ENCODE measurements at places on chromosomes 13 and 19.

DNA sequence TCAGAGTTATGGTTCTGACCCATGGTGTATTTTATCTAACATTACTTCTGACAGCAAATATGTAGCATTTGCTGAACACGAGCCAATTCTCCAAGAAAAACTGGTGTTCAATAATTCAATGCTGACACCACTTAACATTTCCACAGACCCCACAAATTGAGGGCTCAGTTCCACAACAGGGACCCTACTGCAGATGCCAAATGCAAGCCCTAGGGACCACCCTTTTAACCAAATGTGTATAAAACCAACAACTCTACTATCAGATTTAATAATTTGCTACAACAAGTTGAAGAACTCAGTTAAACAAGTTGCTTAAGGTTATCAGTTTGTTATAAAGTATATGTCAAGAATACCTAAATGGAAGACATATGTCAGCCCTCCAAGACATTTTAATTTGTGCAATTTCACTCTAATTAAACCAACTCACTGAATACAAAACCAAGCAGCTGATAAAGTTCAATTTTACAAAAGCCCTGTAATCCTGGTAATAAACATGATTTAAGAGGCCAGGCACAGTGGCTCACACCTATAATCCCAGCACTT, 6.7 kb downstream of the ZNF44 start:
- no peak for DNase-seq

DNA sequence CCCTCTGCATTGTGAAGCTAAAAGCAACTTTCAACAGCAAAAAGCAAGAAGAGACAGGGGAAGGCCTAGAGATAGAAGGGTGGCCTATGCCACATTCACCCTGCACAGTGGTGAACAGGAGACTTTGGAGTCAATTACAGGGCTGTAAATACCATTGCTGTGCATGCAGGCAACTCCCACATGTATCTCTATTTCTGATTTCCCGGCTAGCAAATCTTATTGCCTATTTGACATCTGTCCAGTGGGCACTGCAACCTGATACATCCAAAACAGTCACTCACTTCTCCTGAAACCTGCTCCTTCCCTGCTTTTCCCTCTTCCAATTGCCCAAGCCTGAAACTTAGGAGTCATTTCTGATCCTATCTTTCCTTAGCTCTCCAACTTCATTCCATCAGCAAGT, 13.4 kb downstream of the RUBCNL start:
- no peak for DNase-seq

- no peak for DNase-seq
These were observed 5.1 kb upstream of the EPS8L1 start for GRCh38 chr19:55070466-55071128.

- no peak for DNase-seq
These were observed 277.5 kb downstream of the DNAJC15 start for GRCh38 chr13:43300865-43301264.

DNA sequence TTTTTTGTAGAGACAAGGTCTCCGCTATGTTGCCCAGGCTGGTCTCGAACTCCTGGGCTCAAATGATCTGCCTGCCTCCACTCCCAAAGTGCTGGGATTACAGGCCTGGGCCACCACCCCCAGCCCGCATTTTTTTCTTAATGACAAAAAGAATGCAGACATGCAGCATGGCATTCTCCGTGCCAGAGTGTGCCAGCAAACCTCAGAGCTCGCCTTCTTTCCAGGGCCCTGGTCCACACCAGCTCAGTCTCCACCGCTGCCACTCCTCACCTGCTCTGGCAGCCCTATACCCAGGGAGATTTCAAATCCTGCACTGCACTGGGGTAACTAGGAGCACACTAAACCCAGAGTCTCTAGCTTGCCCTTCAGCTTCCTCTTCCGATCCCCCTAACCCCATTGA, 41.7 kb downstream of the ZIC5 start:
- no peak for DNase-seq

DNA sequence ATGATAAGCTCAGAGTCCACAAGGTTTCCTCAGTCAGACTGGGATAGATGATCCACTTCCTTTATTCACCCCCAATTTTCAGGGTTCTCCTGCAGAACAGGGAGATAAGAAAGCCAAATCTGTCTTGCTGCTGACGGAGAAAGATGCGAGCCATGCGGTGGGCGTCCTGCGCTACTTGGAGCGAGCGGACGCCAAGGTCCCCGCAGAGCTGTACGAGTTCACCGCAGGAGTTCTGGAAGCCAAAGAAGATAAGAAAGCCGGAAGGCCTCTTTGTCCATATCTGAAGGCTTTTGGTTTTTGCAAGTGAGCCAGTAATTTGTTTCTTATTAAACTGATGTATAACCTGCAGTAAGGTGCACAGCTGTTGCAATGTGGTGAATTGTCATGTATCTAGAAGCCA, 66.7 kb downstream of the SLC7A9 start:
- no peak for DNase-seq

DNA sequence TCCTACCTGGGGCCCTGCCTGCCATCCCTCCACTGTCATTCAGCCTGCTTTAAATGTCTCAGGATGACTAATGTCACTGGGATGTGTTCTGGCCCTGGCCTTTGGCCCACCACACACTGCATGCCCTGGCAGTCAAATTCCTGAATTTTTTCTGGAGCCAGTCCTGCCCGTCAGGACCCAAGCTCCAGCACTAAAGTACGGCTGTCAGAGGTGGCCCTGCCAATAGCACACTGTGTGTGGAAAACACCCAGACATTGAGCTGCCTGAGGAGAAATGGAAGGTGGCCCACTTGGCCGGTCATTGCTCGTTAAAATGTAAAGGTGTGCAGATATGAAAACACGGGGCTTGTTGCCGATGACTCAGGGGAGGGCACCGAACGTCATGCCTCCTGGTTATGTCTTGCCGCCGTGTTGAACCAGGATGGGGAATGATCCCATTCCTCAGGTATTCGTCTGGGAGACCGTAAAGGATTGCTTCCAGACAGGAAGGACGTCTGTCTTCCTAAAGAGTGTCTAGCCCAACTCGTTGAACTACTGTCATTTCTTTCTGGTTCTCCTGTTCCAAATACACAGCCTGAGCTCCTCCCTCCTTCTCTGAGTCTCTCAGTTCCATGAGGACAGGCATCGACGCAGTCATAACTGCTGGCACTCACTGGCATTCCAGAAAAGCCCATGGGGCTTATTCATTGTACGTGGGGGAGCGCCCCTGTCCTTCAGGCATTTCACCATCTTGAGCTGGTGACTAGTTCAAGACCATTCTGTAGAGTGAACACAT, 40.6 kb downstream of the COL4A2 start:
- DNase-seq, result no peak

GRCh38 chr19:40507892-40508291, 41.1 kb downstream of the SPTBN4 start:
- DNase-seq, result no peak

GRCh38 chr19:17183858-17184321, 31.3 kb upstream of the USE1 start:
- peak; percentile 74 for DNase-seq

- peak; percentile 69 for DNase-seq
These were observed at the start of gene PRR12 for GRCh38 chr19:49590971-49591730. Gene PRR12 (plus strand): TSS chr19:49591182. CDS start chr19:49591655, 473 bp downstream.

DNA sequence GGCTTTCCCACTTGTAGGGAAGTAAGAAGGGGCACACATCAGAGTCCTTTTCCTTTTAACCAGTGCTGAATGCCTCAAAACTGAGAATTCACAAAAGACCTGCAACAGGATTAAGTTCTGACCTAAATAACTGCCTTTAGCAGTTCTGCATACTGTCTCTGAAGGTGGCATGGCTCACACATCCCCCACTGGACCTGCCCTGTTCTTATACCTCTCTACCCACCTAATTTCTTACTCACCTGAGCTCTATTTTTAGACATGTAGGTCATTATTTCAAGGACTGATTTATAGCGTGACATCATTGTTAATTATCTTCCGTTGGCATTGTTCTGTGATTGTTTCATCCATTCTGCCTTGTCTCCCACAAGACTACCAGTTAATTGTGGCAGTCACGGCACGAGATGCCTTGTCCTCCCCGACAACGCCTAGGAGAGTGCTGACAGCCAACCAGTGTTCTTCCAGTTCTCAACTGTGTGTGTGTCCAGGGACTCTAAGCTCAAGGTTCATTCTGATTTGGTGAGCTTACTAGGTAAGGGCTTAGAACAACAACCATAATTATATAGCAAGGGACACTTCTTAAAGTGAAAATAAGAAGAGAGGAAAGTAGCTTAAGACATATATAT, 27.1 kb upstream of the UBL3 start:
- no peak for DNase-seq

DNA sequence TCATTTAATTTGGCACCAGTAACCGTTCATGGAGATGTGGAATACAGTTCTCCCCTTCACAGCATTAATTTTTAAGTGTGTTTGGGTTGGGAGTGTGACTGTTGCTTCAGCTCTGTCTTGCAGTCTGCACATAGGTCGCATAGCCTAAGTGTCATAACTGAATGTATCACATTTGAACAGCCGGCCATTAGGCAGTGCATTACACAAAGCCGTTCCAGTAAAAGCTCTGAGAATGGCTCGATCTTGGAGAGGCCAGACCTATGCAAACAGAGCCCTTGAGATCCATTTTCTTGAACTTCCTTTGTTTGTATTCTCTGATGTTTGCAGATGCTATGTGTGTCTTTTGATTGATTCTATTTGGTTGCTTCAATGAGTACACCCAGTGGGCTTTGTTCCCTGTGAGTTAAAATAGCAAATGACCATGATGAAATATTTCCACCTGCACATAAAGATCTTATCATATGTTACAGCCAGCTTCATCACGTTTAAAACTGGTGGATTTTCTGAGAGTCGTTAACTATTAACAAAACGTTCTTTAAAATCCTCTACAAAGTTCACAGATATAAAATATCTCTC, 1104.9 kb upstream of the SLC10A2 start:
- DNase-seq, result no peak

- DNase-seq, result no peak
These were observed 4.9 kb downstream of the FLT1 start for GRCh38 chr13:28490061-28490460.
